ENCODE measurements at places on chromosomes 13 and 19.

GRCh38 chr13:99614465-99614885 lies 113.2 kb downstream of the TM9SF2 start:
- DNase-seq: no peak

- DNase-seq: peak; percentile 61
Measured at GRCh38 chr19:46840498-46840942, 10.1 kb downstream of the AP2S1 start.

GRCh38 chr13:29496241-29496712 lies 99.2 kb downstream of the SLC7A1 start:
- no peak for DNase-seq

DNA sequence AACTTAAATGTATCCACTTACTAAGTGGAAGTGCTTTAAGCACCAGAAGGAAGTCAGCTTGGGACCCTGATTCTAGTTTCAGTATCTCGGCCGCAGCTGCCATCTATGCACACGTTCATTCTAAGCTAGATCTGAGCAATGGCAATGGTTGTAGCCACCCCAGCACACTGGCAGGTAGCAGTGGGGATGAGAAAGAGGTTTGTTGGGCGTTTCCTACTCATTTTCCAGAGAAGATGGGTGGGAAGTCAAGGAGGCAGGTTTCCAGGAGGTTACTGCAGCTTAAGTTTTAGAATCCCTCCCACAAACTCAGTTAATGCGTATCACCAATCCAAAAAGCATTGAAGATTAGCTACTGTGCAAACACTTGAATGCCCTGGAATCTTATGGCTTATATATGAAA lies 114.2 kb upstream of the TSC22D1 start:
- DNase-seq: no peak

GRCh38 chr19:45439190-45439568 lies 15.5 kb upstream of the ERCC1 start:
- no peak for DNase-seq

DNA sequence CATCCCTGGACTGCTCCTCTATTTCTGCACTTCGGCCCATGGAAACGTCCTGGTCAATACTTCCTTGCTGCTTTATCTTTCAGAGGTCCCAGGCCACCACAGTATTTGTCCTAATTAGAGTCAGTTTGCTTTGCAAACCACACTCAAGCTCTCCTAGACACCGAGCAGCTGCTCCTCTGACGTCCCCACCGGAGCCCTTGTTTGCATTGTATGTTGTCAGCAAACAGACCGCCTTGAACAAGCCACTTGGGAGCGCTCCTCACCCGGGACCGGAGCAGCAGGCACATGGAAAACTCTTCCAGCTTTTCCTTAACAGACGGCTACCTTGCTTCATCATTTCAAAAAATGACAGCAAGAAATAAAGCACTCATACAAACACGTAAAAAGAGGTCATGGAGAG lies 51.5 kb upstream of the GTF3A start:
- DNase-seq: no peak

DNA sequence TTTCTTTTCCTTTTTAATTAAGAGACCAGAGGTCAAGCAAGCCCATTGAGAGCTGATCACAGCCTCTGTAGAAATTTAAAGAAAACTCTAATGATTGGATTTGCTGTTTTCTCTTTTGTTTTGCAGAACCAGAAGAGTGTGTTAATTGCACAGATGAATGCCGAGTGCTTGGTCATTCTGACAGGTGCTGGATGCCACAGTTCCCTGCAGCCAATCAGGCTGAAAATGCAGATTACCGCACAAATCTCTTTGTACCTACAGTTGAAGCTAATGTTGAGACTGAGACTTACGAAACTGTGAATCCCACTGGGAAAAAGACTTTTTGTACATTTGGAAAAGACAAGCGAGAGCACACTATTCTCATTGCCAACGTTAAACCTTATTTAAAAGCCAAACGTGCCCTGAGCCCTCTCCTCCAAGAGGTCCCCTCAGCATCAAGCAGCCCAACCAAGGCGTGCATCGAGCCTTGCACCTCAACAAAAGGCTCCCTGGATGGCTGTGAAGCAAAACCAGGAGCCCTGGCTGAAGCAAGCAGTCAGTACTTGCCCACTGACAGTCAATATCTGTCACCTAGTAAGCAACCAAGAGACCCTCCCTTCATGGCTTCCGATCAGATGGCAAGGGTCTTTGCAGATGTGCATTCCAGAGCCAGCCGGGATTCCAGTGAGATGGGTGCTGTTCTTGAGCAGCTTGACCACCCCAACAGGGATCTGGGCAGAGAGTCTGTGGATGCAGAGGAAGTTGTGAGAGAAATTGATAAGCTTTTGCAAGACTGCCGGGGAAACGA lies 93.1 kb downstream of the PCDH17 start:
- DNase-seq: no peak

DNA sequence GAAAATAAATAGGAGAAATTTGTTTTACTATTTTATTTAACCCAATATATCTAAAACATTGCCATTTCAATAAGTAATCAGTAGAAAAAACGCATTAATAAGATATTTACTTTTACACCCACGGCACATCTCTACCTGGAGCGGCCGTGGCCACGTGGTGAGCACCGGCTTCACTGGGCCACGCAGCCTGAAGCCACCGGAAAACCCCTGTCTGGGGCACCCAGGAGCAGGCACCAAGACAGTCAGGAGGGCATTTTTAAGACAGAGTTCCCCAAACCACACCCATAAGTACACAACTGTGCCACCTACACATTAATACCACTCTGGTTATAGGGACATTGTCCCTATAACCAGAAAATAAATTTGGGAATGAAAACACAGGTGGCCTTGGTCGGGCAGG lies 80.9 kb downstream of the SPACA7 start:
- no peak for DNase-seq

DNA sequence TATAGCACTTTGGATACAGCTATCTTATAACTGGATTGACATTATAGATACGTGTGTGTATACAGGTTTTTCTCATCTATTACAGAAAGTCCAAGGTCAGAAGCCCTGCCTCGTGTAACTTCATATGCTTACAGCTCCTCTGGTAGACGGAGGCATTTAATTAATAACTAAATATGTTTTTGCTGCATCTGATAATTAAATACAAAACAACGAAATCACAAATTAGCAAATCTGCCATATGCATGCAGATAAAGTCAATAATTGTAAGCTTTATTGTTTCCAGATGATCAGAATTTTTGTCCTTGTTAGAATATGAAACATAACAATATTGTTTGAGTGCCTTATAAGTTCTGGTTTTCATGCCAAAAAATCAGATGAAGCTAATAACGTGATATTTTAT lies 717.7 kb downstream of the LIG4 start:
- DNase-seq: no peak

DNA sequence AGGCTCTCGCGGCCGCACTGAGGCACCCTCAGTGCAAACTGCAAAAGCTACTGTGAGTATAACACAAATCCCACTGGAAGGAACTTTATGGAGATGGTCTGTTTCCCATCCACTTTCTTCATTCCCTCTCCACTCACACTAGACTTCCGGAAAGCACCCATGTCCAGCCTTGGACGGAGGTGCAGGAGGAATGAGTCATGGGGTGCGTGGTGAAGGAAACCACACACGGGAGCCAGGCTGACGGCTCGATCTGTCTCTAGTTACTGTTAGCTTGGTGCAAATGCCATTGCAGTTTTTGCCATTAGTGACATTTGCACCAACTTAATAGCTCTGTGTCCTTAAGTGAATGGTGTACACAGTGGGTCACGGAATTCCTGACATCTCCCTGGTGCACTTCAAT lies 14.6 kb downstream of the NLRP8 start:
- DNase-seq: no peak

DNA sequence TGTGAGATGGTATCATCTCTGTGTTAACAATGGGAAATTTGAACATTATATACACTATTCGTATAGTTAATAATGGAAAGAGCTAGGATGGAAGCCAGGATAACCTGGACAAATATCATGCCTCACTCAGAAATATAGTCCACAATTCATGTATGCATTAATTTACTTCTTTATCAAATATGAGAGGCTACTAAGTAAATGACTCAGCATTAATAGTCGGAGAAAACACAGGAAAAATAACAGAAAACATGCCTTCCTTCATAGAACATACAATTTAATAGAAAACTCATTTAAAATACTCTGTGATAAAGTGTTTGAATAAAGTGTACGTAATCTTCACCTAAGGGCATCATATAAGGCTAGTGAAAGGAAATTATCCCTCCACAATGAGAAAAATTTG lies 383.4 kb upstream of the SLITRK5 start:
- DNase-seq: no peak

GRCh38 chr13:91351123-91351522 lies 3.6 kb downstream of the MIR17HG start:
- DNase-seq: no peak

All from fibroblast of gingiva (primary cell).